ENCODE measurements at places on chromosomes 5 and 9.

- no peak for DNase-seq
Observed at GRCh38 chr5:96714951-96715451, 52.8 kb downstream of the CAST start.

GRCh38 chr5:176560364-176560763, 11.2 kb downstream of the CDHR2 start:
- no peak for DNase-seq

DNA sequence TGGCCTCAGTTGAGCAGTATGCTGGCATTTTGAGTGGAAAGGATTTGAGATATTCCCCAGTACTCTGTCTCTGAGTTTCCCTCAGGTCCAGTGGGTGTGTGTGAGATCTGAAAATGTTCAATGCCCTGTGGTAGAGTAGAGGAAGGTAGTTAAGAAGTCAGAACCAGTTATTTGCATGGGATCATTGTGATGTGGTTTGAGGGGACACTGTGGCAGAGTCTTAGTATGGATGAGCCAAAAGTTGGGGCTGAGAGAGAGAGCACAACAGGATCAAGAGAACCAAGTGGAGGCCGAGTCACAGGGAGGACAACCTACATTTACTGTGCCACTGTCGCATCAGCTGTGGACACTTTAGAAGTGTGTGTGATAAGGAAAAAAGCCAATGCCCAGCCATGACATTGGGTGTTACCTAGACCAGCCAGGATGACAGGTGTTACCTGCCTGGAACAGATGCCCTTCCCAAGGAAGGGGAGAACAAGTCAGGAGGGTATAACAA, 128.9 kb upstream of the IL12B start:
- no peak for DNase-seq

DNA sequence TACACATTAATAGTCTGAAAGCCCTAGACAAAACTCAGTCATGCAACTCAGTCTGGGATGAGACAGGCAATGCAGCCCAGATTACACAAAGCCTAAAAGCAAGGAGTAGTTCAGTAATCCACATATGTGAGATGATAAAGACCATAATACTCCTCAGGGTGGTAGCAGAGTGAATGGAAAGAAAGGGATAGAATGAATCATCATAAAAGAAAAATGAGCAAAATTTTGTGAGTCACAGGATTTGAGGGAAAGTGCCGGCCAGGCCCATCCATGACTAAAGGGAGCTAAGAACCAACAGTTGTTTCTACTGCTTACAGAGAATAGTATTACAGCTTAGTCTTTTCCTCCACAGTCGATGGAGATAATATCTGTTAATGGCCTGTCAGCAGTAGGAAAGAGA, 90.0 kb upstream of the POU5F2 start:
- no peak for DNase-seq

GRCh38 chr5:173962436-173962972, 26.5 kb upstream of the C5orf47 start:
- no peak for DNase-seq

GRCh38 chr9:134204991-134205578, 40.7 kb upstream of the RNU6ATAC start:
- DNase-seq: no peak

GRCh38 chr5:110258460-110259216, 467.8 kb downstream of the TMEM232 start:
- no peak for DNase-seq

GRCh38 chr5:15483351-15484097, 16.5 kb upstream of the FBXL7 start:
- no peak for DNase-seq

GRCh38 chr5:15286650-15287049, 213.3 kb upstream of the FBXL7 start:
- DNase-seq: no peak

DNA sequence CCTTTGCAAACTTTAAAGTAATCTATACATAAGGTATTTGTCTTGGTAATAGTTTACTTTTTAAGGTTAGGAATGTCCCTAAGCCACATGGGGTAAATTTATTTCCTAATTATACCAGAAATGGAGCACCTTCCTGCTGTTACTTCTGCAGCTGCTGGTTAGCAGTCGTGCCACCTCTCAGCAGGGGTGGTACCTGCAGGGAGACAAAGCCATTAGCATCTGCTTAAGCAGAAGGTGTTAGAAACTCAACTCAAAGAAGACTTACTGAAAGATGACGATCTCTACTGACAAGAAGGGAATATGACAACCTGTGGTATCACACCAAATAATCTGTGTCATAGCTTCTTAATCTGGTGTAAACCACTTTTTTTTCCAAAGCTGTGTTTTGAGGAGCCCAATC, 173.7 kb downstream of the BRINP1 start:
- no peak for DNase-seq

GRCh38 chr9:41229408-41230401, 40.6 kb upstream of the ZNG1F start:
- DNase-seq: peak; percentile 10

DNA sequence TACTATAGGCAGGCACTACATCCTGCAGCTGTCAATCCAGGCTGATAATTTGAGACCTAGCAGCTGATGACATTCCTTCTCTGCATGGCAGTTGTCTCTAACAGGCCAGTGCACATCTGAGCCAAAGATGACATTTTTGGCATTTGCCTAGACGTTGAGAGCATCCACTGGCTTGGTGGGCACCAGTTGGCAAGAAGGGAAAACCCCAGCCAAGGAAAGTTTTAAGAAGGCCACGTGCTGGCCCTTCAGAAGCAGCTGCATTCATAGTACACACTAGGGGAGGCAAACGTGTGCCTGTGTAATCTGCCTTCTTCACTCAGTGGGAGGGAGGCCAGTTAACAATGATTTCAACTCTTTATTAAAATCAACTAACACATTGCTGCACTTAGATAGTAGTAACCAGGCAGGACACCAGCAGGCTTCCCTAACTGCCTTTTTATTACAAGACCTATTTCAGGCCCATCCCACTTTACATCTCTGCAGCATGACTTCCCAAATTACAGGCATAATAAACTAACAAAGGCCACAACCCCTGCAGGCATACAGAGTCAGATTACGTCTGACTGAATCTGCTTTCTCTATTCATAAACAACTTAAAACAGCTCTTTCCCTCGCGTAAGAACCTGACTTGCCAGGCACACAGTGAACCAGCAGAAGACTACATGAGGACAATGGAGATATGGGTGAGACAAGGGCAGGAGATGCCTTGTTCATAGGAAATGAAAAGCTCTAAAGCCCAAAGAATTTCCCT, 576.3 kb downstream of the PDE4D start:
- no peak for DNase-seq

DNA sequence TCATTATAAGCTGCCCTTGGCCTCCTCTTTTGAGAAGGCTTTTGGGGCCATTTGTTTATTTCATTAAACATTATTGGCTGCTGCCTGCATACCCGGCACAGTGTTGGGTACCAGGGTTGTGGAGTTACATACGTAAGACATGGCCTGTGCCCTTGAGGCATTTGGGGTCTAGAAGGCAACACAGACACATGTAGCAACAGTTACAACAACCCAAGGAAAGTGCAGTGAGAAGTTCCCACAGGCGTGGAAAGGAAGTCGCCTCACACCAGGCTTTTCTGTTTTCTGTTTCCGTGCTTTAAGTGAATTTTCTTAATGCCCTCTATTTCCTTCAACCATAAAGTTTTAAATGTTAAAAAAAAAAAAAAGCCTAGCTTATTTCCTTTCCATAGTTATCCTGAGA, 47.4 kb downstream of the GALNT10 start:
- DNase-seq: no peak

DNA sequence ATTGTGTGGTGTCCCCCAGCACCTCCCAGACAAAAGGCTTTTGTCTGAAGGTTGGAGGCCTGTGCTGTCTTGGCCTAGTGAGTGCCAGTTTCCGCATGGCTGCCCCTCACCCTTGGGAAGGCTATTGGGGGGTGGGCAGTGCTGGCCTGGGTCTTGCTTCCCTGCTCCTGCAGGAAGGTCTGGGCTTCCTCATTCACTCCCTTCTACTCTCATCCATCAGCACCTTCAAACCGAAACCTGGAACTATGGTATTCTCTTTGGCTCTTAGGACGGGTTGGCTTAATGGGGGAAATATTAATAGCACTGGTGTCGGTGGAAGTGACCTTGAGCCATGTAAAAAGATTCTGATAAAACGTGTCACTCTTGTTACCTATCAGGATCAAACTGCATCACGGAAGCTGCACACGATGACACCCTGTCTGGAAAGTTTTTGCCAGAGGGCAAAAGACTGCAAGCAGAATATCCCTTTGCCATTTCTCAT, 34.0 kb upstream of the GLRX start:
- no peak for DNase-seq

DNA sequence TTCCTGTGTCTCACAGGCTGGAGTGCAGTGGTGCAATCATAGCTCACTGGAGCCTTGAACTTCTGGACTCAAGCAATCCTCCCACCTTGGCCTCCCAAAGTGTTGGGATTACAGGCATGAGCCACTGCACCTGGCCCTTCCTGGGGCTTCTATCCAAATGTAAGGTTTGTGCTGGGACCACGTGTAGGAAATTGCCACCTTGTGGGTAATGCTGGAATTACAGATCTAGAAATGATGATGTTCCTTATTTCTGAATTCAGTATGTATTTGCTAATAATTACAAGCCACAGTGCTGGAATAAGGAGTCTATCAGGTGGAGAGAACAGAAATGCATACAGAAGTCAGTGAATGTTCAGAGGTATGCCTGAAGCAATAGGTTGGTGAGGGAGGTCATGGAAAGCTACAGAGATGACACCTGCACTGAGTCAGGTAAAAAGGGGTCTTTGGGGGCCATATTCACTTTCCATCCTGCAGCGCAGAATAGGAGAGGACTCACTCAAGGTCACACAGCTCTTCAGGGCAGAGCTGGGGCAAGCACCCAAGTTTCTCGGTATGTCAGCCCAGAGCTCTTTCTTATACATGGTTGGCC, 8.8 kb upstream of the IGFBPL1 start:
- DNase-seq: peak; percentile 55

- no peak for DNase-seq
Observed at GRCh38 chr9:5947912-5948311, 57.2 kb downstream of the MLANA start.

- DNase-seq: no peak
Observed at GRCh38 chr9:94772144-94772543, 45.6 kb downstream of the AOPEP start.

GRCh38 chr5:137310051-137310730, 188.9 kb downstream of the SPOCK1 start:
- DNase-seq: no peak

GRCh38 chr9:1998111-1998510, 17.0 kb upstream of the SMARCA2 start:
- no peak for DNase-seq

DNA sequence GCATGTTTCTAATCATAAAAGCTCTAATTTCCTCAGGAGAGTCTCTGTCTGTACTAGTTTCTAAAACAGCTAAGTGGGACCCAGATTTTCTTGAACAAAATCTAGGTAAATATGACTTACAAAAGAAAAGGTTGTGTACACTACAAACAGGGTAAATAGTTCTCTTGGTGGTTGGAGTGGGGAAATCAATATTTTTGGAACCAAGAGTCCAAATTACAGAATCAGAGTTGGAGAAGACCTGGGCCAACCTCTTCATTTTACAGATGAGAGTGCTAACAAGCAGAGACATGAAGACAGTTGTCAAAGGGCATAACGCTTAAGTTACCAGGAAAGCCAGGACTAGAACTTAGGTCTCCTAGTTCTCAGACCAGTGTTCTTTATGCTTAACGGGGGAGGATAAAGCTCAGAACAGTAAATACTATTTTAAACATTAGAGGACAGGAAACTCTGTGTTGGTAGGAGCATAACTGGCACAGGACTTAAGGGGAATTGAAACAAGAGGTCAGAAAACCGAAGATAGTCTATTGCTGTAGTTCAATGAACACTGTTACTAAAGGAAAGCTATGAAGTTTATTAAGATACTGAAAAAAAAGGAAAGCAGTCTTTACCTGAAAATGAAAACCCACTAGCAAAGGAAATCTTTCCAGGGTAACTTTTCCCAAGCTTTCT, 9.3 kb upstream of the GOLGA1 start:
- no peak for DNase-seq

GRCh38 chr9:76415731-76416130, 21.5 kb upstream of the RFK start:
- no peak for DNase-seq

GRCh38 chr5:39121315-39121714, 47.1 kb upstream of the RICTOR start:
- no peak for DNase-seq

DNA sequence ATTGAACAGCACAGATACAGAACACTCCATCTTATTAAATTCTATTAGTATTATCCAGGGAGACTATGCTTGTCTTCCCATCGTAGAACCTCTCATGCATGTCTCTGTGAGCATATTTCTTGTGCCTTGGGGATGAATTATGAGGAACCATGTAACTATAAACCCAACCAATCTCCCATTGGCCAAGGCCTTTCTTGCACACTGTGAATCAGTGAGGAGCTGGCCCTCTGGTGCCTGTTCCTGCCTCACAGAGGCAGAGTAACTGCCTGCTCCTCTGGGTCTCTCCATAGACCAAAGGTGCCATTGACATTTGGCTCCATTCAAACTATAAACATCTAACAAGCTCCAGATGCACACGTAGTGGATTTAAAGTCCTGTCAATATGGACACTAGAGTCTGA, 190.4 kb downstream of the ENC1 start:
- DNase-seq: no peak

- no peak for DNase-seq
Observed at GRCh38 chr9:136045595-136046553, 49.2 kb downstream of the NACC2 start.

DNA sequence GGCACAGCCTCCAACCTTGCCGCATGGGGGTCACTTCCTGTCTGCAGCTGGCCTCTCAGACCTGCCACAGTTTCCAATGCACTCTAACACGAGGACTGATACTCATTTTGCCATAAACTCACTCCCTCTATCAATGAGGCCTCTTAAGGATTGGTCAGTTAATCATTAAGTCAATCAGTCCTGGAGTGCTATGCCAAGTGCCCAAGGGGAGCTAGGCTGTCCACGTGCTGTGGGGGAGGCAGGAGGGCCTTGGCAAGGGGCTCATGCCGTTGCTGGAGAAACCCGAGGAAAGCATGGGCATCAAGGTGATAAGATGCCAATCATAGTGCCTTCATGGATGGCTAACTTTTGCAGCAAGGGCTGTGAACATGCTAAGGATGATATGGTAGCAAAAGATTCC, 1.7 kb upstream of the ALDH1B1 start:
- no peak for DNase-seq

DNA sequence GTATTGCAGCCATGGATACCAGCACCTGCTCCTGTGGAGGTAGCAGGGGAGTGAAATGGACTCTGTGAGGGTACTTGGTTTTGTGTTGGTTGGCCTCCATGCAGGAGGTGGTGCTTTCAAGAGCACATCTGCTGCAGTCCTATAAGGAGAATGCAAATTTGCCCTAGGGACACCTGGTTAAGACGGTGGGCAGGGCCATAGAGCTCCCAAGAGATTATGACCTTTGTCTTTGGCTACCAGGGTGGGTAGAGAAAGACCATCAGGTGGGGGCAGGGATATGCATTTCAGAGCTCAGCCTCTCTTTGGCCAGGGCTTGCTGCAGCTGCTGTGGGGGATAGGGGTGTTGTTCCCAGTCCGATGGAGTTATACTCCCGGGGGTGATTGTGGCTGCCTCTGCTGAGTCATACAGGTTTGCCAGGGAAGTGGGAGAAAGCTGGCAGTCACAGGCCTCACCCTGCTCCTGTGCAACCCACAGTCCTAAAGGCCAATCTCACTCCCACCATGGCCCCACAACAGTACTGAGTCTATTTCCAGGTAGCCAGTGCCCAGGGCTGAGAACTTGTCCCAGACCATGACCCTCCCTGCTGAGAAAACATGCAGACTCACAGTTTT, 14.0 kb upstream of the PDLIM4 start:
- DNase-seq: no peak

- DNase-seq: no peak
Observed at GRCh38 chr5:107302441-107302840, 368.3 kb downstream of the EFNA5 start.
